ENCODE measurements at places on chromosomes 7 and 10. TPM values are rescaled to one million over a fixed set of nuclear protein-coding genes. Genes with fewer than 3 reads are reported as not detected.

The MMD2 gene
- not detected for total RNA-seq

The MGAM2 gene
- total RNA-seq: not detected

The SH3PXD2A gene
- 14.4 TPM for total RNA-seq

The PDAP1 gene
- 93.5 TPM for total RNA-seq

The RSPH10B2 gene
- not detected for total RNA-seq

The GOLGA7B gene
- total RNA-seq: not detected

The PDK4 gene
- total RNA-seq: 42.9 TPM

The SDK1 gene
- 0.72 TPM for total RNA-seq

The CYCS gene
- total RNA-seq: 35.2 TPM

The EN2 gene
- not detected for total RNA-seq

The PDCD4 gene
- total RNA-seq: 36.1 TPM

The HOXA10 gene
- under 0.01 TPM for total RNA-seq

The HHEX gene
- total RNA-seq: 3.1 TPM

The OGA gene
- 41.5 TPM for total RNA-seq

The TEX36 gene
- not detected for total RNA-seq

The NAT16 gene
- not detected for total RNA-seq

The PPP1R3A gene
- not detected for total RNA-seq

The CPA1 gene
- not detected for total RNA-seq

The CFAP43 gene
- total RNA-seq: not detected

The METTL27 gene
- 4.5 TPM for total RNA-seq

The OR9A2 gene
- not detected for total RNA-seq

The KCP gene
- total RNA-seq: not detected

The GPER1 gene
- 5.0 TPM for total RNA-seq

The VWA2 gene
- not detected for total RNA-seq

The SLC16A12 gene
- total RNA-seq: 5.8 TPM

The ATP6V0A4 gene
- not detected for total RNA-seq

The SEMA3A gene
- total RNA-seq: 1.1 TPM

The CRYGN gene
- total RNA-seq: not detected

The ZPBP gene
- total RNA-seq: not detected

The ACSL5 gene
- 8.1 TPM for total RNA-seq

The TYW1 gene
- 17.8 TPM for total RNA-seq

The FOXP2 gene
- total RNA-seq: not detected

The CFAP46 gene
- total RNA-seq: 0.81 TPM

The ADIRF gene
- 13.5 TPM for total RNA-seq

The SAP25 gene
- not detected for total RNA-seq

The ITIH5 gene
- not detected for total RNA-seq

The PRLHR gene
- total RNA-seq: not detected

The SPAG6 gene
- not detected for total RNA-seq

The CTAGE4 gene
- under 0.01 TPM for total RNA-seq

The CYP3A7 gene
- not detected for total RNA-seq

The RPEL1 gene
- under 0.01 TPM for total RNA-seq

The INHBA gene
- 1.4 TPM for total RNA-seq

The IDI2 gene
- total RNA-seq: not detected

The MSS51 gene
- 1.3 TPM for total RNA-seq

The HOXA2 gene
- not detected for total RNA-seq

The GIMAP1 gene
- 0.81 TPM for total RNA-seq

All from cardiac atrium fibroblast (primary cell).